ENCODE measurements at places on chromosomes 13 and 19.

- no peak for DNase-seq
Observed at GRCh38 chr19:5814123-5814851, 9.4 kb downstream of the NRTN start.

DNA sequence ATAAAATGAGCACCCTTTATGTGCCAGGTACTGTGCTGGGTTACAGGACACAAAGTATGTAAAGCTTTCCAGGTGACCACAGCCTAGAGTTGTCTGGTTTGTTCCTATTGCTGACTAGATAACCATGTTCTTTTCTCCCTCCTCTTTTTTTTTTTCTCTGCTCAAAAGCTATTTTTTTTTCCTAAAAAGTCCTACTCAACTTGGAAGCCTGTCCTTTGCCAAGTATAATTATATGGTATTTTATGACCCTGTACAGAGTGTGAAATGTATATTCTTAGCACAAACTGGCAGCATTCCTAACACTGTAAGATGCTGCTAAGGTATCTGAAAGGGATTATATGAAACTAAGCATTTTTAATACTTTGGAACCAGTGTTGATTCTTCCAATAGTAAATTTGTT, 171.0 kb downstream of the GPC6 start:
- no peak for DNase-seq

DNA sequence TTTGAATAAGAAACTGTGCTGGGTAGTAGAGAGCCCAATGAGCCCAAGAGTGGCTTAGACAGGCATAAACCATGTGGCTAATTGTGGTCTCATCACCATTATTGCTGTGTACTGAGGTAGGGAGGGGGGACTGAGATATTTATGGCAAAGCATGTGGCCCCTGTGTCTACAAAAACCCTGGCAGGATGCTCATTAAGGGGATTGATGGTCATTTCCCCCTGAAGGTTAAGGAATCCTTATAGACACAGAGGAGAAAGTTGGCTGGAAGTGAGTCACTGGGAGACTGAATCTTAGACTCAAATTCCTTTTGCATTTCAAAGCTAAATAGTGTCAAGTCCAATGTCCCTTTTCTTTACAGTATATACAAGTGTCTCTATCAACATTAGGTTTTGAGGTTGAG, 9.8 kb upstream of the DACT3 start:
- peak; percentile 40 for DNase-seq

GRCh38 chr13:33134213-33134612, 118.0 kb downstream of the KL start:
- no peak for DNase-seq

DNA sequence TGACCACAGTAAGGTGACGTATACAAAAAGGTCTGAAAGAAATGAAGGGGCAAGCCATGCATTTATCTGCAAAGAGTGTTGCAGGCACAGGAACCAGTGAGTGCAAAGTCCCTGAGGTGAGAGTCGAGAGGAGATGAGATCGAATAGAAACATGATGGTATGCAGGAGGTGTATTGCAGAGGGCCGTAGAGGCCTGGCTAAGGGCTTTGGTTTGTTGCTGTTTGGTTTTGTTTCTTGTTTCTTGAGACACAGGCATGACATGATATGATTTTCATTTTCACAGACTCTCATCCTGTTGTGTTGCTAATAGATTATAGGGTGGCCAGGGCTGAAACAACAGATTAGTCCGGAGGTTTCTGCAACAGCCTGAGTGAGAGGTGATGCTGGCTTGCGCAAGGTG, 80.4 kb downstream of the HSPH1 start:
- no peak for DNase-seq

DNA sequence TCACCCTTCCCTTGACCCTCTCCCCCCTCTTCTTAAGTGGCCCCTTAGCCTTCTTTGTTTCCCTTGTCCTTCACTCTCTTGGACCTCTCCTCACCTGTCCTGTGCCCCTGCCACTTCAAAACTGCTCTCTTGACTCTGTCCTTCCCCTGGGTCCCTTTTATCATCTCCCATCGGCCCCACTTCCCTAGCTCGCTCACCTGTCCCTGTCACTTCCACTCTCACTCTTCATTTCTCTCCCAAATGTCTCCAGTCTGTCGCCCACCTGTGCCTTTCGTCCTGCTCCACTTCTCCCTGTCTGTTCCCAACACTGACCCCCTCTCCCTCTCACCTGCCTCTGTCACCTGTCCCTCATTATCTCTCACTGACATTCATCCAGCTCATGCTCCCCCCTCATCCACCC, 699 bp downstream of the IFNL1 start:
- DNase-seq: no peak

GRCh38 chr13:85833921-85834320, 34.7 kb upstream of the SLITRK6 start:
- no peak for DNase-seq

- DNase-seq: peak; percentile 29
Observed at GRCh38 chr19:57675881-57676280, 5.9 kb upstream of the ZNF551 start.

GRCh38 chr19:34818270-34818669, 45.3 kb upstream of the ZNF599 start:
- no peak for DNase-seq

GRCh38 chr13:71828564-71828963, 38.4 kb downstream of the DACH1 start:
- no peak for DNase-seq

DNA sequence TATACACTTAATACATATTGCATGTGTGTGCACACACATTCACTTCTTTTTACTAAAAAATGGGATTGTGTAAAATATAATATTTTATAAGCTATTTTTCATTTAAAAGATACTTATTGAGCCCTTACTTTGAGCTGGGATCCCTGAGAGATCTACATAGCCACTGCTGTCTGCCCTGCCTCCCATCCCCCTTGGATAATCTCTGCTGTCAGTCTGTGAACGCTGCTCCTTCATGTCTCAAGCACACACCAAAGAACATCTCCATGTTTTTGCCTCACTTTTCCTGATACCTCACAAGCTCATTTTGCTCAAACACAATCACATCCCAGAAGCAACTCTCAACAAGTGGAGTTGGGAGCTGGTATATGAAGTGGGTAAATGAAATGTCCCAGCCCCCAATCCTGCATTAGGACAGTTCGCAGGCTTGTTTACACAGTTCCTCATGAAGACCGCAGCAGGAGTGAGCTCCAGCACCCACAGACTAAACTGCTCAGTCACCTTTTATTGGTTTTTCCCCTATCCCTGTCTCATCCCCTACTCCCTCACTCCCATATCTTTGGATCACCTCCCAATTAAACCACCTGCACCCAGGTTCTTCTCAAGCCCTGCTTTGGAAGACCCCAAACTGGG, 108.3 kb upstream of the FRY start:
- DNase-seq: no peak

- no peak for DNase-seq
Observed at GRCh38 chr19:38492181-38492813, 58.8 kb downstream of the RYR1 start.

- peak; percentile 47 for DNase-seq
Observed at GRCh38 chr13:90197722-90198121, 1149.8 kb upstream of the MIR17HG start.

GRCh38 chr13:82501834-82502233, 1380.4 kb downstream of the SLITRK1 start:
- no peak for DNase-seq

DNA sequence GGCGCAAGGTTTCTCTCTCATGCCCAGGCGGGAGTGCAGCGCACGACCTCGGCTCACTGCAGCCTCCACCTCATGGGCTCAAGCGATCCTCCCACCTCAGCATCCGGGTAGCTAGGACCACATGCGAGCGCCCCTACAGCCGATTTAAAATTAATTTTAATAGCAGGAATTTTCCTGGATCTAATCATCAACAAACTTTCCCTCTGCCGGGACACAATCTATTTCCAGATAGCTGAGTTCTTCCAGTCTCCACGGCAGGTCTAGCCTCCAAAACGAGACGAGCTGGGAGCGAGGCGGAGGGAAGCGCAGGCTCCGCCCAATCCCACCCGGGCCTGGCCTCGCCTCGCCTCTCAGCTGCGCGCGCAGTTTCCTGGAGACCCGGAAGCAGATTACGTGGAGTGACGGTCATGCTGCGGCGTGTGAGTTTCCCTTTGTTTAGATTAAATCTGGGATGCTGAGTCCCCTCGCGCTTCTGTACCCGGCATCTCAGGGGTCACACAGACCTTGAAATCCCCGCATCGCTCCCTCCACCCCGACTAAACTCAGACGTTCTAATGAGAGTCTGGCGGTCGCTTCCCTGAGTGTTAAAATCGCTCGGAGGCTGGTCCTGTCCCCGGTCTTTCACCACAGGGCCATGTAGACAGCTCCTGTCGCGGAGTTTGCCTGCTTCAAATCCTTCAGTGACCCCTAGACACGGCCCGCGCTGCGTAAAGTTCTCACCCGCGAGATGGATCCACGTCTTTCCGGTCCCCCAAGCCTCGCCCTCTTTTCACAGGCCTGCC, at the start of gene ZNF880:
ZNF880 (plus strand) TSS at position 365 of the 782 bp plus-strand sequence; CDS start at position 408, 43 bp downstream.
- peak; percentile 69 for DNase-seq

DNA sequence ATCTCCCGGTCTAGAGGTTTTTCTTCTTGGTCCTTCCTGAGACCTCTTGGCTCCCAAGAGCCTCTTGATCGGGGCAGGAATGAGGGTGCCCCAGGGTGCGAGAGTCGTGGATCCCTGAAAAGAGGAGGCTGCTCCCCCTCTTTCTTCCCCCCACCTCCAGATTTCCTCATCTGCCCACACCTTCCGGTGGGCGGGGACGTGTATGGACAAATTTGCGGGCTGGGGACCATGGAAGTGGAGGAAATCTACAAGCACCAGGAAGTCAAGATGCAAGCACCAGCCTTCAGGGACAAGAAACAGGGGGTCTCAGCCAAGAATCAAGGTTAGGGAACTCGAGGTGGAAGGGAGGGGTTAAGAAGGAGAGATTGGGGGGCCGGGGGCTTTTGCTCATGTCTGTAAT, at the start of gene MCEMP1:
MCEMP1 (plus strand) TSS at position 237 of the 400 bp plus-strand sequence; CDS start at position 268, 31 bp downstream.
- DNase-seq: no peak

DNA sequence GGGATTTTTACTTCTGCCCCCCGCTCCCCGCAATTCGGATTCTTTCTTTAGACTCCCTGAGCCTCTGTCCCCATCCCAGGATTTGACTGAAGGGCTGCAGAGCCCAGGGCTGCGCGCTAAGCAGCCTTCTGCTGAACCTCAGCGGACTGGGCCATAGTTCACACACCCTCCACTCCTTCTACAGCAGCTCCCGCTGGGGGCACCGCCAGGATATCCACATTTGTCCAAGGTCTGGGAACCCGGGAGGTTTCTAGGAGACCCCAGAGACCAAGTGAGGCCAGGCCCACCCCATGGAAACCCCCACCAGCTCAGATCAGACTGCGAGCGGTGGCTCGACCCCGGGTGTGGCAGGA, 463.3 kb downstream of the ITGBL1 start:
- DNase-seq: no peak

- no peak for DNase-seq
Observed at GRCh38 chr19:29308977-29309590, 96.1 kb upstream of the UQCRFS1 start.

- DNase-seq: no peak
Observed at GRCh38 chr19:47093841-47094240, 19.7 kb downstream of the ZC3H4 start.

- no peak for DNase-seq
Observed at GRCh38 chr13:77374786-77375185, 47.9 kb upstream of the MYCBP2 start.

DNA sequence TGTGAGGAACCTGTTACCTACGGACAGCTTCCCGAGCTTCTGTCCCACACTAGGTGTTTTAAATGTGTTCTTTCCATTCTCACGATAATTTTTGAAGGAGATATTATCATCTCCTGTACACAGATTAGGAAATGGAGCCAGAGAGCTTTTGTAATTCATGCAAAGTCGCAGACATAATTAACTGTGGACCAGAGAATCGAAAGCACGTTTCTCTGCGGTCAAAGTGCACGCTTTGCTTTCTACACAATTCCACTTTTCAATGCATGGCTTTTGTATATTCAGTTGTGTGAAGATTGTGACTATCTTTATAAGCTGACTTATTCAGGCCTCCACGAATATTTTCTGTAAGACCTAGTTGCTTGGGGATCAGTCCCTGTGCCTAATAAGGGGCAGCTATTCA, 81.7 kb upstream of the SLC10A2 start:
- no peak for DNase-seq

DNA sequence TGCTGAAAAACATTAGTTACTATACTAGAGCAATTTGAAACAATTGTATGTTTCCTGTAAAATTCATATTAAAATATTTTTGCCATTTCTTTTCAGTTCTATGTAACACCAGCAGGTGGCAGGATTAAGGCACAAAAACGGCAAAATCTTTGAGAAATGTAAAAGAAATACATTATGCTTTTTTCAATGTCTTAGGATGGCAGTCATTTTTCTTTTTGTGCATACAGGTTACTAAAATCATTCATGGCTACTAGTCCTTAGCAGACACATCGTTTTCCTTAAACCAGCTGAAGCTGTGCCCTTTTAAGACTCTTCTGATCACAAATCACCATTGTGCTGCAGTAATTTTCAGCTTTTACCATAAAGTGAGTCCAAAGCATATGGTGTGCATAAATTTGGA, 800.7 kb upstream of the SLITRK5 start:
- DNase-seq: peak; percentile 13

- no peak for DNase-seq
Observed at GRCh38 chr13:91726671-91727070, 328.2 kb downstream of the GPC5 start.

DNA sequence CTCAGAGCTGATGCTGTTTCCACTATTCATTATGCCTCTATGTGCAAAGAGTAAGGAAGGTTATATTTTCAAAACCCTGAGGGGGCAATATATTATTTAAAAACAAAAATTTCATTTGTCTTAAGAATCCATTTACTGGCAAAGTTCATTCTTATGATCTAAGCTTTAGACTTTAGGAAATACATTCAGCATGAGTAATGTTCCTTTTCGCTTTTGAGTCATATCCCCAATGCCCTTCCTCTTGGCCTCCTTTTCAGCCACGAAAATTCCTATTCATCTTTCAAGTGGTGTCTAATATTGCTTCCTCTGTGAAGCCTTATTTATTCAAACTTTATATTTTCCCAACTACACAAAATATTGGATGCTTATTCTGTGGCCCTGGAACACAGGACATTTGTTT, 1317.0 kb downstream of the PCDH9 start:
- DNase-seq: peak; percentile 83

DNA sequence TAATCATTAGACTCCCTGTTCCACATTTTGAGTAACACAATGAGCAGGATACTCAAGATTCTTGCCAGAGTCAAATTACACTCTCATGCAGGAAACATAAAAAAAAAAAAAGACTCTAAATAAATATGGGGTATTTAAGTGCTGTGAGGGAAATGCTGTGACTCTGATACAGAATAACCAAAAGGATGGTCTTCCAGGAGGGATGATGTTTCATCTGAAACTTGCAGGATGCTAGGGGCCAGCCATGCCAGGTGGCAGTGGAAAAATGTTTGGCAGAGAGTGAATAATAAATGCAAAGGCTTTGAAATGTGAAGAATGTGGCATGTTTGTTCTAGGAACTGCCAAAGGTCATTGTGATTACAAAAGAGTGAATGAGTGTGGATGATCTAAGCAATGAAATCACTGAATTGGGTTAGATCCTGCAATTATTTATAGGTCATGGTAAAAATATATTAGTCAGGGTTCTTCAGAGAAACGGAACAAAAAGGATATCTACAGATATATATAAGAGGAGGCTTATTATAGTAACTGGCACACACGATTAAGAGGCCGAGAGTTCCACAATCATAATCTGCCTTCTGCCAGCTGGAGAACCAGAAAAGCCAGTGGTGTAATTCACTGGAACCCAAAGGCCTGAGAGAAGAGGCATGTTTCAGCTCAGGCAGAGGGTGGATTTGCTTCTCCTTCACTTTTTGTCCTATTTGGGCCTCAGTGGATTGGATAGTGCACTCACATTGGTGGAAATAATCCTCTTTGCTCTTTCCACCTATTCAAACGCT, 1832.8 kb upstream of the MIR17HG start:
- peak; percentile 94 for DNase-seq
